ENCODE measurements at places on chromosomes 5 and 9.
A peak's percentile ranks its signal among the peaks of the same experiment; 100 is the strongest.

GRCh38 chr9:133945977-133946753, 46.0 kb downstream of the VAV2 start:
- DNase-seq = no peak

GRCh38 chr5:156042726-156043125, 284.2 kb upstream of the SGCD start:
- DNase-seq = no peak

DNA sequence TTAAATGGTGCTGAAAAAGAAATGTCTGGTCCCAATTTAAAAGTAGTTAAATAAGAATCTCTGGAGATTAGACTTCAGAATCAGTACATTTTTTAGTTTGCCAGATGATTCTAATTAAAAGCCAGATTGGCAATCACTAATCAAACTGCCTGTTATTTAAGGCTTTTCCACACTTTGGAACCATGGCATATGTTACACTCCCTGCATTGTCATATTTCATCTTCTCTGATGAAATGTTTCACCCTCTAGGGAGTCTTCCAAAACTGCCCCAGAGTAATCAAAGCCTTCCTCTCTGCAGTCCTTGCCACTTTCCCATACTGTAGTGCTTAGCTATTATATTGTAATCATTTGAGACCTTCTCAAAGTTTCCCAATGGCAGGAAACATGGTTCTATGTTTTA, 17.5 kb upstream of the OR13C9 start:
- no peak for DNase-seq

DNA sequence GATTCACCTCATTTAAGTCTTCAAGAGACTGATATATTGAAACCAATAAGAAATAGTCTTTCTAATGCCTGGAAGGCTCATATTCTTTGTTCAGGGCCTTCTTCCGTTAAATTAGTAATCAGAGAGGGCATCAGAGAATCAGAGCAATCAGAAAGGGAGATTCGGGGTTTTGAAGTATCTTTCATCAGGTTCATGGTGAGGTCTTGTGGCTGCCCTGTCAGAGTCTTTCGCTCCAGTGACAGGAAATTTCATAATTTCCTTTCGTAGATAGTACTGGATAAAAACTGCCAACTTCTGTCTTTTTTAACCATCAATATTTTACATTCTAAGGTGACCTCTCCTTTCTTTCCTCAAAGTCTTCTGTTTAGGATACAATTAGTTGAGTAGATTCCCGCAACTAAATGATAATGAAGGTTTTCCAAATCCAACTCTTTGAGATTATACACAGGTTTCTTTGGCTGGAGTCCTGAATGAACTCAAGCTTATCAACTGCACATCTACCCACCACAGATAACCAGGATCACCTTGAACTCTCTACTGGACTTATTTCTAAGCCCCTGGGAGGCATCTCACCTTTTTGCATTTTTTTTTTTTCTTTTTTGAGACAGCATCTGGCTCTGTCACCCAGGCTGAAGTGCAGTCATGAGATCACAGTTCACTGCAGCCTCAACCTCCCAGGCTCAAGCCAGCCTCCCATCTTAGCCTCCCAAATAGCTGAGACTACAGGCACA, 5.5 kb downstream of the IL31RA start:
- DNase-seq = no peak

DNA sequence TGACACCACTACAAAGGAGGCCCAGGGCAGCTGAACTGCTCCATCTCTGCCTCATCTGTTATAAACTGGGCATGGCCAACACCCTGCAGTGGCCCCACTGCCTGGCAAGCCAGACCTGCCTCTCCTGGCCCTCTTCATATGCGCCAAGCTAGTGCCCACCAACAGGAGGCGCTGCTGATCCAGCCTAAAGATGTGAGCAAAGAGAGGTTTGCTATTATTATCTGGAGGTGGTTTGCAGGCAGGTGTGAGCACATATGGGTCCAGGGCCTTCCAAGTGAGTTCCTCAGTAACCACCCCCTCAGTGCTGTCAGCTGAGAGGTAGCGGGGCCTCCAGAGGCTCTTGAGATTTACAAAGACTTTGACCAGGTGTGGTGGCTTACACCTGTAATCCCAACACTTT, 232.2 kb downstream of the SYK start:
- DNase-seq = peak; percentile 88

- no peak for DNase-seq
These were observed 22.5 kb upstream of the OR2S2 start for GRCh38 chr9:35980289-35981011.

- no peak for DNase-seq
These were observed 37.6 kb downstream of the PAM start for GRCh38 chr5:102792705-102793104.

- DNase-seq = no peak
These were observed 24.6 kb downstream of the SLC31A1 start for GRCh38 chr9:113245894-113246293.

DNA sequence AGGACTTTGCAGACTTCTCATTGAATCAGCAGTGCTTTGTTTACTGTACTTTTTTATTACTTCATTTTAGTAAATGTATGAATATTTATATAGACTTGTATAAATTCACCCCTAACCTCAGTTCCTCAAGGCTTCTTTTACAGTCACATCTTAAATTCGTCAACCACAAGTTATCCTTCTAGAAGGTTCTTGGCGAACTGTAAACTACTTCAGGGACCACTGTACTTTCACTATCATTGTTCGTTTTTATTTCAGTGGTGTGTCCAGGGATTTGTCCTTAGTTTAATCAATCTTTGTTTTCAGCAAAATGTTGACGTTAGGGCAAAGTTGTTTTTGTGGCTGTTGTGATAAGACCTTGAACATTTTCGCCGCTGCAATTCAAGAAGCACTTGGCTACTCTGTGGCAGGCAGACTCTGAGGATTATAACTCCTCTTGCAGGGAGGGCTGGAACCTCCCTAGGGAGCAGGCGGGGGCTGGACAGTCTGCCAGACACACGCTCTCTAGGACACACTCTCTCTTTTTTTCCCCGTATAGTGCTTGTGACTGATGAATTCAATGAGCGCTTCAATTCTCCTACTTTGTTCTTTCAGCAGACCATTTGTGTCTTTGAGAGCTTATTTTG, 252.8 kb downstream of the FBXL7 start:
- DNase-seq = no peak

DNA sequence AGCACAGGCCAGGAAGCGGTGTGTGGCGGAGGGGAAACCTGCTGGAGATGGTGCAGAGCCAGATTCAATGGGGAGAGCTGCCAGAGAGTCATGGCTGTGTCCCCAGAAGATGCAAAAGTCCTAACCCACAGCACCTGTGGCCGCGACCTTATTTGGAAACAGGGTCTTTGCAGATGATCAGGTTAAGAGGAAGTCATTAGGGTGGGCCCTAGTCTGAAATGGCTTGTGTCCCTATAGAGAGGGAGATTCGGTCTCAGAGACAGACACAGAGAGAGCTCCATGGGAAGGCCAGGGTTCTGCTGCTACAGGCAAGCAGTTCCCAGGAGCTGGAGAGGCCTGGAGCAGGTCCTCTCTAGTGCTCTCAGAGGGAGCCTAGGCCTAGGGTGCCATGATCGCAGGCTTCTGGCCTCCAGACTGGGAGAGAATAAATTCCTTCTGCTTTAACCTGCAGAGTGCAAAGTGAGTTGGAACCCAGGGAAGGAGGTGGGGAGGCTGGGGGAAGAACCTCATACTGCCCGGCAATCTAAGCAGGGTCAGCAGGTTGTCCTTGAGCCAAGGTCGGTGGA, 1.9 kb upstream of the LPCAT1 start:
- DNase-seq = peak; percentile 46

DNA sequence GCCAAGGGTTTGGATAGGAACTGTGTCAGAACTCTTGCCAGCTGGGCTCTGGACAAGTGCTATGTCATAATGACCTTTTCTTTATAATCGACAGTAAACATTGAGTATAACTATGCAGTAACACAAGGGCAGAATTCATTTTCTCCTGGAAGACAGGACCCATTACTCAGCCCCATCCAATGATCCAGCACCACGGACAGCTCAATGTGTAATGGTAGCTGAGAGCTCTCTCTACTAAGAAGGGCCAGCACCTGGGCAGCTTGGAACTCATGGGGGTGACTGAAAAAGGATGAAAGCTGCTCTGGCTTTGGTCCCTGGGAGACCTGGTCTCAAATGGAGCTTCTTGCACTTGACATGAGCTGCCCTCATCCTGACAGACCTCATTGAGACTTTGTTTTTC, 347.8 kb downstream of the TRIM32 start:
- DNase-seq = no peak

DNA sequence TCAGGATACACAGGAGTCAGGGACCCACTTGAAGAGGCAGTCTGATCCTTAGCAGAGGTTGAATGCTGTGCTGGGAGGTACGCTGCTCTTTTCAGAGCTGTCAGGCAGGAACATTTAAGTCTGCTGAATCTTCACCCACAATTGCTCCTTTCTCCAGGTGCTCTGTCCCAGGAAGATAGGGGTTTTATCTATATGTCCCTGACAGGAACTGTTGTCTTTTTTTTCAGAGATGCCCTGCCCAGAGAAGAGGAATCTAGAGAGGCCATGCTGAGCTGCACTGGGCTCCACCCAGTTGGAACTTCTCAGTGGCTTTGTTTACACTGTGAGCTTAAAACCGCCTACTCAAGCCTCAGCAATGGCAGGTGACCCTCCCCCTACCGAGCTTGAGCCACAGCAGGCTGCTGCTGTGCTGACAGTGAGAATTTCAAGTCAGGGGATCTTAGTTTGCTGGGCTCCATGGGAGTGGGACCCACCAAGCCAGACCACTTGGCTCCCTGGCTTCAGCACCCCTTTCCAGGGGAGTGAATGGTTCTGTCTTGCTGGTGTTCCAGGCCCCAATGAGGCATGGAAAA, 169.0 kb downstream of the FBXL17 start:
- no peak for DNase-seq

DNA sequence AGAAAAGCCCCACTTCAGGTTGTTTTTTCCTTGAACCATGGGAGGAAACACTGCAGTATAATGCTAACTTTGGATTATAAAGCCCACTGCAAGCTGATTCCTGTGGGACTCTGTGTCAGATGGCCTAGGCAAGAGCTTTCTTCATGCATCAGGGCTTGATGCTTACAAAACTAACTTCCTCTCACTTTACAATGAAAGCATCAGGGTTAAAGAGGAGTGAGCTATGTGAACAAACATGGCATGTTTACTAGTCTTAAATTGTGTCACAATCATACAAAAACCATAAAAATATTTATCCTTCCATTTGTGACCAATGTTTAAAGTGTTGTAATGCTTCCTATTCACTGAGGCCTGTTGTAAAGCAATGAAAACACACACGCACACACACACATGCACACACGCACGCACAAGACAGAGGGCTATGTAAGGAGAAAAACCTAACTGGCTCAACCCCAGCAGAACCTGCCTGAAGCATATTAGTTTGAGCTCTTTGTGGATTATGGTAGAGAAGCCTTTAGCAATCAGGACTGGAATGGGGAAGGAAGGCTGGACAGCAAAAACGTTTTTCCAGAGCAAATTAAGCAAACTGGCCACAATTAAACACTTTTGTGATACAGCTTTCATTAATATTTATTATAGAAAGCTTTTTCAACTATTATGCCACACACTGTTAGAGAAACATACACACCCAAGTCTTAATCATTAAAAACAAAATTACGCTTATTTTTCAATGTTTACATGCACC, 122.2 kb downstream of the AUH start:
- no peak for DNase-seq

- no peak for DNase-seq
These were observed 481.5 kb downstream of the NFIB start for GRCh38 chr9:13832446-13832845.

DNA sequence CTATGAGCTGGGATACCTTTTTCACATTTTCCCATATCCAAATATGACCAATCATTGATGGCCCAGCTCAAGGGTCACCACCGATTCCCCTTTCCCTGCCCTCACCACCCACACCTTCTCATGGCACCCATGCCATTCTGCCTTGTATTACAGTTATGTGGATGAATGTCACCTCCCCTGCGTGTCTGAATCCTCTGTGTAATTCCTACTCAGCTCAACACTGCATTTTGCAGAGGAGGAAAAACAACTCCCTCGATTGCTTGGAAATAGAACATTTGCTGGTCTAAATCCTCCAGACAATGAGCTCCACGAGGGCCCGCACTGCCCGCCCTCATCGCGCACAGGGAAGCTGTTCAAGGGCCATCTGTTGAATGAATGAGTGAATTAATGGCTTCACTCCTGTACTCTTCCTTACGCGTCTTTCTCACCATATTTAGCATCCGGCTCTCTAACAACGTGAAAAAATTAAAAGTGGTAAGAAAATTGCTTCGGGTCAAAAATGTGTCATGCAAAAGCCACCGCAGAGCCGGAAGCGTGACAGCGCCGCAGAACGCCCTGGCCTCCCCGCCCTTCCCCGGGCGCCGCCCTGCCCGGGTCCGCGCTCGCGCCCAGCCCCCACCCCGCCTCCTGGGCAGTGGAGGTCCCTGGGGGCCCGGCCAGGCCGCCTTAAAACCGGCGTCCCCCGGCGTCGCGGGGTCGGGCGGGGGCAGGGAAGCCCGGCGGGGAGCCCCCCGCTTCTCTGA, 704 bp downstream of the SUSD1 start:
- peak; percentile 87 for DNase-seq

DNA sequence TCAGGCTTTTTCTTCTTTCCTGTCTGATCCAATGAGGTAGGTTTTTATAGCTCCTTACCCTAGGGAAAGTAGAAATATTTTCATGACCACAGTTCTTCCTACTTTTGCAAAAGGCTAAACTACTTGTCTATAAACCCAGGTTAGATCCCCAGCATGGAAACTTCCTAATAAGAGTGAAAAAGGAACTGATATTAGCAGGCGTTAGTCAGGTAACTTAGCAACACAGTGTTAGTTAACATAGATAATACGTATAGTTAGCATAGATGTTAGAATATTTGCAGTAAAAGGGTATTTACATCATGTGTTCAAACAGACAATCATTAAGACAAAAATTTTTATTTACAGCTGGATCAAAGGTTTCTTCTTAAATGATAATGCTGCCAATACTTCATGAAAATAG, 162.9 kb upstream of the DAB2 start:
- DNase-seq = no peak

GRCh38 chr5:112548246-112548881, 129.3 kb upstream of the EPB41L4A start:
- no peak for DNase-seq

GRCh38 chr5:57754616-57755015, 272.0 kb upstream of the ACTBL2 start:
- DNase-seq = no peak

DNA sequence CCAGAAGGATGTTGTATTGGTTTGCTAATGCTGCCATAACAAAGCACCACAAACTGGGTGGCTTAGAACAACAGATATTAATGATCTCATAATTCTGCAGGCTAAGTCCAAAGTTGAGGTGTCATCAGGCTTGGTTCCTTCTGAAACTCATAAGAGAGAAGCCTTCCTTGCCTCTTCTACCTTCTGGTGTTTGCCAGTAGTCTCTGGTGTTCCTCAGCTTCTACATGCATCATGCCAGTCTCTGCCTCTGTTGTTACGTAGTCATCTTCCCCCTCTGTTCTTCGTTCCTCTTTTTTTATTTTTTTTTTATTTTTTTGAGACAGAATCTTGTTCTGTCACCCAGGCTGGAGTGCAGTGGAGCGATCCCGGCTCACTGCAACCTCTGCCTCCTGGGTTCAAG, 61.8 kb downstream of the LRRC70 start:
- no peak for DNase-seq

- DNase-seq = no peak
These were observed 727.1 kb upstream of the GRAMD2B start for GRCh38 chr5:125695996-125696655.

- DNase-seq = no peak
These were observed 26.6 kb downstream of the COL23A1 start for GRCh38 chr5:178563621-178564020.
